ENCODE measurements at places on chromosomes 12 and 14. TPM values are rescaled to one million over a fixed set of nuclear protein-coding genes. Genes with fewer than 3 reads are reported as not detected.

GRCh38 chr12:92134638-92135274, 10.9 kb downstream of the BTG1 start:
- DNase-seq = no peak

- DNase-seq = no peak
Measured at GRCh38 chr12:32139064-32139421, 32.4 kb downstream of the BICD1 start.

Gene SERPINA3
- 0.57 TPM for total RNA-seq

Gene ADAM21
- total RNA-seq = 1.7 TPM

Gene CELA1
- not detected for total RNA-seq

Gene OAS1
- 7.8 TPM for total RNA-seq
